Naive B cell (primary cell): ENCODE measurements at places on chromosomes 7 and 10.
A peak's percentile ranks its signal among the peaks of the same experiment; 100 is the strongest.

DNA sequence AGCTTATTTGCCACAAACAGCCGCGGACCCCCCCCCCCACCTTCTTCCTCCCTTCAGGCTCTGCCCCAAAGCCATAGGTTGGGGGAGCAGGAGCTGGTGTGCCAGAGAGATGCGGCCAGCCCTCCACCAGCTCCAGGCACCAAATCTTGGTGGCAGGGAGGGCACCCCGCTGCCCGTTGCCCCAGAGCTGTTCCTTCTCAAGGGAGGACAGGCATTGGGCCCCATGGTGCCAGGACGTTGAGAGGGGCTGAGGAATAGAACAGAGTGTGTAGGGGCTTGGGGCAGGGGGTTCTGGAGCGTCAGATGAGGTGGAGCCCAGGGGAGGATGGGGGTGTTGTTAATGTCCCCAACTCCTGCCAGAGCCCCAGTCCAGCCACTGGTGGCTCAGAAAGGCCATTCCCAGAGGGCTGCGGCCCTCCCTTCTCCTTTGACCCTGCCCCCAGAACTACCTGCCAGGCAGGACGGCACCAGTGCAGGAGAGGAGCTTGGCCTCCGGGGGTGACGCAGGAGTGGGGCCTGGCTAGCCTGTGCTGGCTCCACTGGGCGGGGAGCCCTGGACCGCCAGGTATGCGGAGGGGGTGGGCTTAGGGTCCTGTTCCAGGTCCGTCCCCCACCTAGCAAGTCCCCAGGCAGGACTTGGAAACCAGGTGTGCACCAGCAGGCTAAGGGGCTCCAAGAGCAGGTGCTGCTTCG, 10.0 kb upstream of the SEC24C start:
- DNase-seq: no peak

DNA sequence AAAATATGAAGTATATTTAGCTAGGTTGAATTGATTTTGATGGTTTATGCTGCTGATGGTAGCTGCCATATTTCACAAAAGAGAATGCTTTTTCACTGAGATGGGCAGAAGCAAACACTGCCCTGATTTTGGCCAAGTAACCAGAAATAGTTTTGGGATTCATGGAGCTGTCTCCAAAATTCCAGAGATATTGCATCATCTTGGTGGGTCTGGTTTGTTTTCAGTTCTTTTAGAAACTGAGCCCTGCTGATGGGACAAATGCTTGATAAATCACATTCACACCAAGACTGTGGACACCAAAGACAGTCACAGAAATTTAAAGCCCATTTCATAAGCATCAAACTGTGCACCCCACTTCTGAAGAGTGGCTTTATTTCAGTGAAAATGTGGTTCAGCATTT, 140.5 kb downstream of the BICC1 start:
- DNase-seq: no peak

- no peak for DNase-seq
Measured at GRCh38 chr7:76316984-76317781, 14.7 kb downstream of the HSPB1 start.

DNA sequence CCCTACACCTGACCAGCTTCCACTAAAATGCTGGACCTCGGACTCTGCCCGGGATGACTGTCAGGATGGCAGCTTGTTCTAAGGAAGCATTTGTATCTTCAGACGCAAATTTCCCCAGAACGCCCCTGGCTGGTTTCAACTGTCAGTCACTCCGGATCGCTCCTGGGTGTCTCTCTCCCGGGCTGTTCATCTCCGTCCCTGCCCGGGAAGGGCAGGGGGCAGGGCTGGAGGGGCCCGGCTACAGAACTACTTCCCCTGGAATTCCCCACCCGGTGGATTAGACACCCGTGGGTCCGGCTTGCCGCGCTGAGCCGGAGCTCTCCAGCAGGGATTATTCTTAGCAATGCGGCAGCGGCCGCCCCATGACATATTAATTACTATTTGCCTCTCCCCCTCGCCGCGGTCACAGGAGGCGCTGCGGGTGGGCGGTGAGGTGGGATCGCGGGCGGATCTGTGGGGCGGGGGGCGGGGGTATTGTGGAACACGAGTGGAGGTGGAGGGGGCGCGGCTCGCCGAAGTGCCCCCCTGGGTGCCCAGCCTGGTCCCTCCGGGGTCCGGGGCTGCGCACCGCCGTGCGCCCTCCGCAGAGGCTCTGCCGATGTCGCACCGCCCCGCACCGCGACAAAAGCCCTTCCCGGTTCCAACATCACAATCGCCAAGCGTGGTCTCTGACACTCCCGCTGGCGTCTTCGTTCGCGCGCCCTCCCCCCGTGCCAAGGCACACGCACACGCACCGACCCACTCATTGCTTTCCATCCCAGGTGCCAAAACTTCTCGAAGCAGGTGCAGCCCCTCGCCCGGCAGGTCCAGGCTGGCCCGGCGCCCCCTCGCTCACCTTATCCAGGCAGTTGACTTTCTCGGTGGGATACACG, 276.1 kb upstream of the NEBL start:
- no peak for DNase-seq

DNA sequence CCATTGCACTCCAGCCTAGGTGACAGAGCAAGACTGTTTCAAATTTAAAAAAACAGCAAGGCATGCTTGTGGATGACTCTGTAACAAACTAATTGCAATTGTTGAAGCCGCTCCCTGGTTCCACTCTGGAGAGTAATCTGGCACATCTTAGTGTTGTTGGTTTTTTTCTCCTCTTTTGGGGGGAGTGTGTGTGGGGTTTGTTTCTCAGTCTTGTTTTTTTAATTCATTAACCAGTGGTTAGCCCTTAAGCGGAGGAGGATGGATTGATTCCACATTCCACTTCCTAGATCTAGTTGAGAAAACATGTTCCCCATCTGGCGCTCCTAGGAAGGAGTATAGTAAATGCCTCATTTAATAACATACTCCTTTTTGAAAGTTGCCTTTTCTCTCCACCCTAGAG, 8.6 kb upstream of the ZNF713 start:
- no peak for DNase-seq

GRCh38 chr10:95176101-95176500, 17.9 kb upstream of the ACSM6 start:
- DNase-seq: no peak

- no peak for DNase-seq
Measured at GRCh38 chr7:146074195-146074765, 42.3 kb upstream of the CNTNAP2 start.

DNA sequence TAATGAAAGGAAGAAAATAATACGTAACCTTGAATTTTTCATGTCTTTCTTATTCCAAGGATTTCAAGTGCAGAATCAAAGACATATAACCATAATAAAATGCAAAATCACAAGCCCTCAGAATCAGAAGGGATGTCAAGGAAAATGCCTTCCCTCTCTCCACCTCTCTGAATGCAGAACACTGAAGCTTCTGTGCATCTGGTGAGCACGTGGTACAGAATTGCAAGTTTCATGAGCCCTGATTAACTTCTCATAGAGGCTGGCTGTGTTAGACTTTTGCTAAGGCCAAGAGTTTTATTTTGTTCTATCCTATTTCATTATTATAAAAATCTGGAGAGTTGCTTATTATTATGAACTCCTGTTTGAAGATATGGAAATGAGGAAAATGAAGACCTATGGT, 533.7 kb upstream of the POM121L12 start:
- DNase-seq: no peak

GRCh38 chr10:67893637-67894036, 9.2 kb downstream of the SIRT1 start:
- DNase-seq: no peak

- no peak for DNase-seq
Measured at GRCh38 chr10:128268015-128268722, 141.9 kb upstream of the MKI67 start.

- no peak for DNase-seq
Measured at GRCh38 chr10:75401569-75402485, at the start of gene ZNF503. Gene ZNF503 (minus strand): TSS chr10:75401764. CDS start chr10:75401419, 345 bp downstream.

- no peak for DNase-seq
Measured at GRCh38 chr10:90856261-90856660, 1.6 kb downstream of the HTR7 start.

DNA sequence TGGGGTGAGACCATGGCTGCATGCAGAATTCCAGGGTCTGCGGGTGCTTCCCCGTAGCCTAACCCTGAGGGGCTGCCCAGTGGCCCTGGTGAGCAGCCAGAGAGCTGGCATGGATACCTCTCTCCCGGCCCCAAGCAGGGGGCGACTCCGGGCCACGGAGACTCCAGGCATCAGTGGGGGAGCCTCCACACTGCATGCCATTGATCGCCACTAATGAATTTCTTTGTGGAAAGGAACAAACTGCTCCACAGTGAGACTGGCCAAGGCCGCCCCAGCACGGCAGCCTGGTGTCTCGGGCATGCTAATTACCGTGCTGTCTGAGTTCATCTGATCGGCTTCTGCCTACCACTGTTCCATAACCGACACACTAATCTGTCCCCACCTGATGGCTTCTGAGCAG, 184.4 kb downstream of the GRID1 start:
- no peak for DNase-seq

GRCh38 chr7:131845573-131846314, 289.3 kb upstream of the PODXL start:
- DNase-seq: no peak

- no peak for DNase-seq
Measured at GRCh38 chr10:26441491-26442214, 3.5 kb downstream of the APBB1IP start.

GRCh38 chr10:124641282-124642087, 102.7 kb downstream of the FAM53B start:
- peak; percentile 69 for DNase-seq

DNA sequence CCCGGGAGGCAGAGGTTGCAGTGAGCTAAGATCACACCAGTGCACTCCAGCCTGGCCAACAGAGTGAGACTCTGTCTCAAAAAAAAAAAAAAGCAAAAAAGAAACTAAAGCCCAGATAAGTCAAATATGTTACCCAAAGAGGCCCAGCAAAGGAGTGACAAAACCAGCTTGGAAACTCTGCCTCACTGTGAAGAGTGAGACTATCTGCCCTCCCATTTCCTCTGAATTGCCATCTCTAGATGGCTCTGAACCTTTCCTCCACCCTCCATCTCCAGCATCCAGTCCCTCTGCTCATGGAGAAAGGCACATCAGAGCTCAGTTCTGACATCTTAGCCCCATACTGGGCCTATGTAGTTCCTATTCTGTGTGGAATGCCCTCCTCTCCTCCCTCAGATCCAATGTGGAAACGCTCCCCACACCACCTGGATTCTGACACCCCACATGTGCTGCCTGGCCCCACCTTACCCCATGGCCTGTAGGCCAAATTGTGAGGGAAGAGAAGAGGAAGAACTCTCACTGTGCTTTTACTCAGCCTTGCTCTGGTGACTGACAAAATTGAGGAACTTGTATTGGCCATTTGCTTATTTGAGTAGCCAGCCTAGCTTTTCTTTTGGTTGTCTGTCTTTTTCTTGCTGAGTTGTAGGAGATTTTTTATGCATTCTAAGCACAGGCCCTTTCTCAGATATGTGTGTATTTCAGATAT, 18.0 kb upstream of the NUDCD3 start:
- no peak for DNase-seq

DNA sequence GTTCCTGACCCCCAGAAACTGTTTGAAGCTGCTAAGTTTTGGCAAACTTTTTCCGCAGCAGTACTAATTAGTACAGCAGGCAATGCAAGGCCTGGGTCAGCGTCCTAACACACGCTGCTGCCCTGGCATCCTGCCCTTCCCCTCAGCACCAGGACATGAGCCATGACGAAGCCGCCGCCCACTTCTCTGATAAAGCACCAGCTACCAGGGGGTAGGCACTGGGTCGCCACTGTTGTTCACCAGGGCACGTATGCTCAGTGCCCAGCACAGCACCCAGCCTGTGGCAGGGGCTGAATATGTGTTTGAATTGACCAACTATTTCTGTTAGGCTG, 59.5 kb downstream of the CHST15 start:
- no peak for DNase-seq

DNA sequence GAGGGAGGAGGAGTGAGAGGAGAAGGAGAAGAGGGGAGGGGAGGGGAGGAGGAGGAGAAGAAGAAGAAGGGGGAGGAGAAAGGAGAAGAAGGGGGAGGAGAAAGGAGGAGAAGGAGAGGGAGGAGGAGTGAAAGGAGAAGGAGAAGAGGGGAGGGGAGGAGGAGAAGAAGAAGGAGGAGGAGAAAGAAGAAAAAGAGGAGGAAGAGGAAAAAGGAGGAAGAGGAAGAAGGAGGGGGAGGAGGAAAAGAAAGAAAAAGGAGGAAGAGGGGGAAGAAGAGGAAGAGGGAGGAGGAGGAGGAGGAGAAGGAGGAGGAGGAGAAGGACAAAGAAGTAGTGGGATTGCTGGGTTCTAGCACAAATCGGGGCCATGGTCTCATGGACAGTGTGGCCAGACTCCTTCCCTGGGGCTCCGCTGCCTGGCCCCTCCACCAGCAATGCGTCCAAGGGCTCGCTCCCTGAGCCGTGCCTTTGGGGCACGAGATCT, 4.2 kb upstream of the MAFK start:
- no peak for DNase-seq

DNA sequence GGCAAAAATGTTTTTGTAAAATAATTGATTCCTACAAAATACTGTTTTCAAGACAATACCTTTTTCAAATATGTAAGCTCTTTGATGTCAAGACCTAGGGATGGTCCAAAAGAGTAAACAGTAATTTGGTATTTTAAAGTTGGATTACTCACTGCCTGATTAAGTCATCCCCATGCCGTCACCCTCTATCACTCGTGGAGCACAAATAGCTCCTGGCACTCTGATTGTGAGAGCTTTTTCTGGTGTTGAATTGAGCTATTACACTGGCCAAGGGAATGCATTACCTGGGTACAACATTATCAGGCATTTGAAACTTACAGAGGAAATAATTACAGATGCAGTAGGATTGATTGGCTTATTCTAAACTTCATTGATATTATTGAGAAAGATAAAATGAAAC, 231.9 kb upstream of the GRM3 start:
- no peak for DNase-seq

- no peak for DNase-seq
Measured at GRCh38 chr10:70912556-70912955, 24.2 kb upstream of the PCBD1 start.

- no peak for DNase-seq
Measured at GRCh38 chr10:75428434-75429158, 2.8 kb upstream of the LRMDA start.

DNA sequence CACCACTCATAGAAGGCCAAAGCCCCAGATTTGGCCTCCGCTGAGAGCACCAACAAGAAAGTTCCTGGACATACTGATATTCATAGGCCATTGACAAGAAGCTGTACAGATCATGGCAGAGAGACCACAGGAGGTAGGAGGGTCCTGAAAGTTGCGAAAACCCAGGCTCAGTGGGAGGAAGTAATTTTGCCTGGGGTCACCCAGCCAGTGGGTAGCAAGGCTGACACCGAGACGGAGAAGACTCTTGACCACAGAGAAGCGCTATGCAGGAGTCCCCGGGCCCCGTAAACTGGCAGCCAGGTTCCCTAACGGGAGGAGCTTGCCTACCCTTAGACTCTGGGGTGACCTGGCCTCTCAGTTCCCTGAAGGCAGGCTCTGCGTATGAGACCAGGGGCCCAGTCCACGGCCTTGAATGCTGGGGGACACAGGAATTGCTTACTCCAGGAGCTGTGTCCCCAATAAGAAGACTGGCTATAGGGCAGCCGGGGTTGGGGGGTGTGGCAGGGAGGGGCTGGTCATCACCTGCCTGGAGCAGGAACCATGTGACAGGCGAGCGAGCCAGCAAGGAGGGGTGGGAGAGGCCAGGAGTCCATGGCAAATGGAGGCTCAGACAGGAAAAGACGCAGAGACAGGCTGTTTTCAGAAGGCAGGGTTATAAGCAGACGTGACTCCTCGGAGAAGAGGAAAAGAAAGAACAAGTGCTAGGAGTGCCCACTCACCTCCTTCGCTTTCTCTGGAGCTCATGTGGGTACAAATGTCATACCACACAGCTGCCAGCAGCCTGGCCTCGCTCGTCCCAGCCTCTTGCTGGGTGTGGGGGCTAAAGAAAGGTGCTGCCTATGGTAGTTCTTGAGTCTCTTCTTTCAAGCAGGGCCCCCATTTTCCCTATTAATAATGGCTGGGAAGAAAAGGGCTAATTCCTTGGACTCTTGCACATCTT, 24.6 kb upstream of the NPFFR1 start:
- DNase-seq: no peak
